Epithelial cell of umbilical artery (primary cell): ENCODE measurements at places on chromosomes 5 and 9. TPM values are rescaled to one million over a fixed set of nuclear protein-coding genes. Genes with fewer than 3 reads are reported as not detected.

Gene OCLN
- total RNA-seq: 12.3 and 29.0 TPM in 2 replicates

Gene DNAH5
- total RNA-seq: 0.15 and 0.32 TPM in 2 replicates

Gene KIF24
- 1.6 and 2.6 TPM in 2 replicates for total RNA-seq

Gene C9orf43
- 0.15 and 0.32 TPM in 2 replicates for total RNA-seq

Gene MROH2B
- total RNA-seq: not detected in 2 replicates
